ENCODE measurements at places on chromosomes 5 and 9. TPM values are rescaled to one million over a fixed set of nuclear protein-coding genes. Genes with fewer than 3 reads are reported as not detected.

IL5 gene
- total RNA-seq, result 0.50 TPM

MACIR gene
- total RNA-seq, result 22.2 TPM

GNA14 gene
- total RNA-seq, result 5.0 TPM

GPR150 gene
- total RNA-seq, result 0.06 TPM

PTPN3 gene
- total RNA-seq, result 7.8 TPM

ENTREP1 gene
- total RNA-seq, result 24.2 TPM

MYOT gene
- total RNA-seq, result 8.3 TPM

SLC28A3 gene
- 3.6 TPM for total RNA-seq

SLIT3 gene
- total RNA-seq, result 18.1 TPM

TMC1 gene
- total RNA-seq, result 0.39 TPM

UBE2QL1 gene
- 32.5 TPM for total RNA-seq

MYMK gene
- not detected for total RNA-seq

LHFPL2 gene
- total RNA-seq, result 81.8 TPM

MGAT4B gene
- total RNA-seq, result 69.4 TPM

ITK gene
- 0.50 TPM for total RNA-seq

LHX3 gene
- 0.50 TPM for total RNA-seq

SMIM32 gene
- 2.2 TPM for total RNA-seq
